CD8-positive, alpha-beta T cell (primary cell): ENCODE measurements at places on chromosomes 2 and 18.

DNA sequence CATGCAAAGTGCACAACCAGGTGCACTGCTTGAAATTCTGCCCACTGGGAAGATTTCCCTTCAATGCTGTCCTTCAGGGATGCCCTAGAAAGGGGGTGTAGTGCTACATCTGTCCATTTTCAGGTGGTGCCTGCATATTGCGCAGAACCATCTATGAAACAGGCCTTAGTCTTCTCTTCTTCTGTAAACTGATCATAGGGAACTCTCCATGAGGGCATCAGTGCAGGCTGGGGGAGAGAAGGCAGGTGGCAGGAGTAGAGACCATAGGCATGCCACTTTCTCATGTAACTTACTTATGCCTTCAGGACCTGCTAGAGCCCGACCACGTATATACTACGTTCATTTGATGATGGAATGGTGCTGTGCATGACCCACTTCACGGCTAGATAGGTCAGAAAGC, 912.1 kb downstream of the SLC4A3 start:
- no peak for DNase-seq

DNA sequence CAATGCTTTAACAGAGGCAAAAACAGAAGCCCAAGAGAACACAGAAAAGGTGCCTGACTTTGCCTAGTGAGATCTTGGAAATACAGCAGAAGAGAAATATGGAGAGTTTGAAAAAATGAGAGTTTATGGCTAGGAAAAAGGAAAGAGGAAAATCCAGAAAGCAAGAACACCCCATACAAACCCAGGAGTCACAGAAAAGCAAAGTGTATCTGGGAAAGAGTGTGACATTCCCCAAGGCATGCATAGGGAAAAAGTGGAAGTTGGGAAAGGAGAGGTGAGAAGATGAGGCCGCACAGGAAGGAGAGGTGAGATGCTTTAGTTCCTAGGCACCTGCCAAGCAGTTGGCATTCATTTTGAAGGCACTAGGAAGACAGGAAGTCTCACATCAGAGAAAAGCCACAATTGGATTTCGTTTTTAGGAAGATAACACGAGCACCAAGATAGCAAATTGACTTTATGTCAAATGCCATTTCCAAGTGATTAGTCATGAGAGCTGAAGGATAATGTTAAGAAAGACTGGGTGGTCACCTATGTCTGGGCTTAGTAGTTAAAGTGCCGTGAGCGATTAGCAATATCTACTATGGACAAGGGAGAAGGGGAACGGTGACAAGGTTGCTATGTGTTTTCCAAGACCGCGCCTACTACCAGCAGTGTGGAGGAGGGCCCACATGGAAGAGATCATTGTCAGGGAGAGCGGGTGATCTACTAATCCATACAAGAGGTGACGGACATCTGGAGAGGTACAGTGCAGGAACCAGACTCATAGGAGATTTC, 224.1 kb upstream of the PARD3B start:
- no peak for DNase-seq

DNA sequence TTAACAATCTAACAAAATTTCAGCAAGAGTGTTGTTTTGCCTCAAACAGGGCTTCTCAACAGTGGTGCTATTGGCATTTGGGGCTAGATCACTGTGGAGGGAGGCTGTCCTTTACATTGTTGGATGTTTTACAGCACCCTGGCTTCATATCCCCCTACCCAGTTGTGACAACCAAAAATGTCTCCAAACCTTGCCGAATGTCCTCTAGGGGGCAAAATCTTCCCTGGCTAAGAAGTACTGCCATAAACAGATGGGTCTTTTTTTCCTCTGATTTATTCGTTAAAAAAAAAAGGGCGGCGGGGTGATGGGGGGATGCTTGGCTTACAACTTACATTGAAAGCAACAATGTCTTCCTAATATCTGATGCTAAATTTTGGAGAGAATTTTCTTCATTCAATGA, 207.6 kb upstream of the CCDC150 start:
- no peak for DNase-seq

GRCh38 chr18:5238371-5238976, 41.4 kb upstream of the AKAIN1 start:
- peak; percentile 63 for DNase-seq

GRCh38 chr2:127199223-127199622, 20.9 kb downstream of the CYP27C1 start:
- no peak for DNase-seq

- DNase-seq = no peak
Observed at GRCh38 chr2:98911376-98912154, 24.5 kb downstream of the CRACDL start.

DNA sequence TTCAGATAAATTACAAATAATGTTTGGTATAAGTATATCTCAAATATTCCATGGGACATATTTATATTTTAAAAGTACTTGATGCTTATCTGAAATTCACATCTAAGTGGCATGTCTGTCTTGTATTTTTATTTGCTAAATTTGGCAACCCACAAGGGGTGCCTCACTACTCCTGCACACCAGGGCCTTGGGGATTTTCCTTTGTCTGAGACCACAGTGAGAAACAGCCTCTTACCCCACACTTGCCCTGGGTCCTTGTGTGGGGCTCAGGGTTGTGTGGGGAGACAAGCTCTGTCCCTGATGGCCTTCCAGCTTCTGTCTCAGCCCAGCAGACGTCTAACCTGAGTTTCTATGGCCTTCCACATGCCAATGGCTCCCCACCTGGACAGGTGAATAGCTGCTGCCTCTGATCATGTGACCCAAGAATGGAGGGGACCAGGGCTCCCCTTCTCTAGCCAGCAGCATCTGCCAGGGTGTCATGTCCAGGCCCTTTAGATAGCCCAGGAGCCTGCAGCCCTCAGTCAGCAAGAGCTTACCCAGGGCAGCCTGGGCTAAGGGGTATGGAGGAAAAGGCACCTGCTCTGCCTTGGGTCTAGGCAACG, 49.5 kb upstream of the MRPL33 start:
- no peak for DNase-seq

- no peak for DNase-seq
Observed at GRCh38 chr18:1559563-1559962, 654.9 kb downstream of the ADCYAP1 start.

DNA sequence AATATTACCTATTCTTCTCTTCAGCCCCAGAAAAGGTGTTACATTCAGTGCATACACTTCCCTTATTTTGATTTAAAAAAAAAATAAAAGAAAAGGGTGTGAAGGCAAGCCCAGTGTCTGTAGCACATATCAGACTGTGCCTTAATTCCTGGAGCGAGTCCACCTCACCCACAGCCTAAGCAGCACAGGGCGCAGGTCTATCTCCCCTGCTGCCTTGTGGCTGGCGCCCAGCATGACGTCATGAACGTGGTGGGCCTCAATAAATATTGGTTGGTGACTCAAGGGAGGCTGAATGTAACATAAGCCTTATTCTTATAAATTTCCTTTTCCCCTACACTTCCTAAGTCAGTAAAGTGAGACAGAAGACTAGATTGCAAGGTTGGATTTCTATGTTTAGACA, 26.4 kb downstream of the ST3GAL5 start:
- DNase-seq = peak; percentile 16

- no peak for DNase-seq
Observed at GRCh38 chr2:17326717-17327116, 191.5 kb downstream of the RAD51AP2 start.

DNA sequence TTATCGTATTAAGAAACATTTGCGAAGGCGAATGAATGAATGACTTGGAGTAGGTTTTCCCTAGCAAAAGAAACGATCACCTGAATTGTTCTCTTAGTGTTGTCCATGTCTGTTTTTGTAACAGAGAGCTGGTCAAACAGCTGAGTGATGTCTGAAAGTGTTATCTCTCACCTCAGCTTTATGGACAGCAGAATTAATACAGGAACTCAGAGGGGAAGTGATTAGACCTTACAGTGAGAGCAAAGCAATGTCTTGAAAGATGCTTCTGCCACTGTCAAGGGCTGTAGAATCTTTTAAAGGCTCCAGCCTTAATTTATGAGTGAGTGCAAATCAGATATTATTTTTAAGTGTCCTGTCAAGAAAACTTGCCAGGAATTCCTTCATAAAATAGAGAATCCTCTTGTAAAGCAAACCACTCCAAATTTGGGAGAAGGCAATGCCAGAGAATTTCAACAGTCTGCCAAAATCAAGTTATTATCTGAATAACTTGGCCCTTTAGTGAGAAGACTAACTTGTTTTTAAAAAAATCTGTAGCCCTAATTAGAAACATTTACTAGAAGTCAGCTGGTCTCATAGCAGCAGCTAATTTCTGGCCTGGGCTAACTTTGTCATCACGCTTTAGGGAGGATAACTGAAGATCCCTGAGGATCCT, 60.7 kb downstream of the CDC42EP3 start:
- DNase-seq = no peak

- no peak for DNase-seq
Observed at GRCh38 chr2:212177724-212178123, 360.9 kb downstream of the ERBB4 start.

DNA sequence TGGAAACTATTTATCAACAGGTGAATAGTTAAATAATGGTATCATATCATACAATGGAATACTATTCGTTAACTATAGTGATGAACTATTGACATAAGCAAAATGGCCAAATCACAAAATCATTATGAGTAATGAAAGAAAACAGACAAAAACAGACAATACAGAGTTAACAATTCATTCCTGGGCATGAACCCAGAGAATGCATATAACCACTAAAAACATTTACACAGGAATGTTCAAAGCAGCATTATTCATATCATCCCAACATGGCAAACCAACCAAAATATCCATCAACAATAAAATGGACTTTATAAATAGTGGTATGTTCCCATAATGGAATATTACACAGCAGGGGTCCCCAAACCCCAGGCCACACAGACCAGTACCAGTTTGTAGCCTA, 131.2 kb upstream of the CYP1B1 start:
- no peak for DNase-seq
